ENCODE measurements at places on chromosomes 4 and X. TPM values are rescaled to one million over a fixed set of nuclear protein-coding genes. Genes with fewer than 3 reads are reported as not detected.

ZNF41 gene
- 10.6 TPM for total RNA-seq

ETDA gene
- total RNA-seq: not detected

ATP8A1 gene
- total RNA-seq: 8.8 TPM

NLRP2B gene
- total RNA-seq: not detected

AGTR2 gene
- total RNA-seq: not detected

TLR2 gene
- total RNA-seq: under 0.01 TPM

LAMP2 gene
- total RNA-seq: 163 TPM

FAM114A1 gene
- 162 TPM for total RNA-seq

PDGFC gene
- 16.9 TPM for total RNA-seq

RBM46 gene
- not detected for total RNA-seq

TRIM2 gene
- 14.8 TPM for total RNA-seq

GSX2 gene
- not detected for total RNA-seq

TEX13C gene
- not detected for total RNA-seq

MXRA5 gene
- under 0.01 TPM for total RNA-seq
